ENCODE measurements at places on chromosomes 11 and 22.

DNA sequence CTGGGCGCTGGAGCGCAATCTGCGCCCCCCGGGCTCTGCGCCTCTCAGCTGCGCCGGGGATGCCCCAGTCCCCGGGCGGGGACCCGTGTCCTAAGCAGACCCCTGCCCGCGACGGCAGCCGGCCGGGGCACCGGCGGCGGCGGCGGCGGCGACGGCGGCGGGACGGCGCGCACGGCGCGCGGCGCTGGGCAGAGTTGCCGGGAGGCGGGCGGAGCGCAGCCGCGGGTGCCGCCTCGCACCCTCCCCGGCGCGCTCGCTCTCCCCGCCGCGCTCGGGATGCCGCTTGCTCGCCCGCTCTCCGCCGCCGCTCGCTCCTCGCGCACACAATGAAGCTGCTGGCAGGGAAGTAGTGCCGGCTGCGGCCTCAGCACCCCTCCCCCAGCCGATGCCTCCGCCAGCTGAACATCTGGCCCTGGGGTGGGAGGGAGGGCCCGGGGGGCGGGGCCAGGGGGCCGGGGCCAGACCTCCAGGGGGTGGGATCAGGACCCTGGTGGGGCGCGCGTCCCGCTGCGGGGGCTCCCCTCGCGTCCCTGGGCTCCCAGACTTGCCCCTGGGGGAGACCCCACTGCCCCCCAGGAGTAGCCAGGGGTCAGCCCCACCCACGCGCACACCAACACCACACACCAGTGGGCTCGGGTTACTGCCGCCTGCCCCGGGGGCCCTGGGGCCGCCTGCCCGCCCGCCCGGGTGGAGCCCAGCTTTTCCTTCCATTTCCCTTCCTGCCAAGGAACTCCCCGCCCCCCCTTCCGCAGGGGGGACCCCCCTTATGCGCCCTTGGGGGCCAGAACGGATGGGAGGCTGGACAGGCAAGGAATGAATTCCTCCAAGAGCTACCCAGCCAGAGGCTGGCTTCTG, at the start of gene RCOR2:
Gene RCOR2, minus strand, starts transcription at position 328 of the 855 bp plus-strand sequence. CDS start 708 bp downstream, outside the sequence.
- DNase-seq, result peak; percentile 87

DNA sequence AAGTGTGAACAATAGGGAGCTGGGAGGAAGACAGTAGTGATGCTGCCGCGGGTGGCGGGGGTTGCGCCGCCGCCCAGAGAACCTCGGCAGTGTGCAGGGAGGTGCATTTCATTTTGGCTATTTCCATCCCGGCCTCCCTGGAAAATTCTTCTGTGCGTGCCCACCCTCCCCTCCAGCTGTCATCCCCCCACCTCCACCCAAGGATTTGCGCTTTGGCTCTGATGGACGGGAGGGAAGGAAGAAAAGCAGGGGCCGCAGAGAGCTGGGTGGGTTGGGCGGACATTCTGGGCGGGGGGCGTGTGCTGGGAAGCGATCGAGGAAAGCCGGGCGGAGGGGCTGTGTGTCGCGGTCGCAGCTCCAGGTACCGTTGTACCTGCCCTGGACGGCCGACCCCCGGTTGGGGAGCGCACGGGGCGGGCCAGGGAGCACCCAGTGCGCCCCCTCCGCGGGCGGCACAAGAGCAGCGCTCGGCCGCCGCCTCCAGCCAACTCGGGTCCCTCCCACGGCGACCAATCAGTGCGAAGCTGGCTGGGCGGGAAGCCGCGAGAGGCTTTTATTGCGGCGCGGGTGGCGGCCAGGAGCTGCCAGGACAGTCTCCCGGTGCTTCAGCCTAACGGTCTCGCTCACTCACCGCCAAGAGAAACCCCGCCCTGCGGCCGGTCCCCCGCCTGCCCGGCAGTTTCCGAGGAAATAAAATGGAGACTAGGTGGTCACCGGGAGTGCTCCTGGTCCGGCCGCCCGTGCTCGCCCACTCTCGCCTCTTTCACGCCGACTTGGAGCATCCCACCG, 1.6 kb downstream of the NCAM1 start:
- DNase-seq, result peak; percentile 93

GRCh38 chr11:92482492-92483060, 258.0 kb downstream of the FAT3 start:
- no peak for DNase-seq

DNA sequence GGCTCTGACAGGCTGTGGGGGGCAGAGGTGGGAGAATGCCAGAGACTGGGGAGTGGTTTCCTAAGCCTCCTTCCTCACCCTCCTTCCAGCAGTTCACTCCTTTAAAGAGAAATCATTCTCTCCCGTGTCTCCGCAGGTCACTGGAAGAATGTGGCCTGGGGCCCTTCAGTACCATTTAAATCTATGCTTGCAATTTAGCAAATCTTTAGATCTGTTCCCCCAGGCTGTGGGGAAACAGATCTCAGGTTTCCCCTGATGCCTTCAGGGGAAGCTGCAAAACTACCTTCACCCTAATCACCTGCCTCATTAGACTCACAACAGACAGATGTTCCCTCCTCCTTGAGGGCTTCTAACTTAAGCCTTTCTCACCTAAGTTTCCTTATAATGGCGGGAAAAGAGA, 55.3 kb downstream of the KIRREL3 start:
- DNase-seq, result no peak

- DNase-seq, result no peak
These were observed 91.4 kb upstream of the SYN3 start for GRCh38 chr22:33149611-33150010.

DNA sequence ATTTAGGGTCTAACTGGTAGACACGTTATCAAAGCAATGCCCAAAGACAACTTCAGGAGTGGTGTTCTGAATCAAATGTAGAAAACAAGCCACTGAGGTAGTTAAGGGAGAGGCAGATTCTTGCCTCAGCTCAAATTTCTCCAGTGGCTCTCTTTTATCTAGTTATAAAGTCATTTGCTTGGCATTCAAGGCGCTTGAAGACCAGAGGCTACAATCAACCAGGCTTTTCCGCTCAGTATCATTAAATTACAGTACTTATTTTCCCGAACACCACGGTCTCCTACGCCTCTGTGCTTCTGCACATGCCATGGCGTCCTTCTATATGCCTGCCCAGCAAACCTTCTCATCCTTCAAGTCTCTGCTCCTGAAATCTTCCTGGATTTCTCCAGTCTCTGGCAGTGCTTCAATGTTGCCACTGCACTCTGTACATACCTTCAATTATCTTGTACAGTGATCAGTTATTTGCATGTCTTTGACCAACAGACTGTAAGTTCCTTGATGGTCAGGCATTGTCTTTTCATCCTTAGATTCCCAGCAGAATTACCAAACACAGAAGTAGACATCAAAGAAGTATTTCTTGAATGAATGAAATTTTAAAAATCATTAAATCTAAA, 1.4 kb downstream of the POGLUT3 start:
- peak; percentile 10 for DNase-seq

- peak; percentile 83 for DNase-seq
These were observed 3.4 kb upstream of the MOGAT2 start for GRCh38 chr11:75714211-75714610.

DNA sequence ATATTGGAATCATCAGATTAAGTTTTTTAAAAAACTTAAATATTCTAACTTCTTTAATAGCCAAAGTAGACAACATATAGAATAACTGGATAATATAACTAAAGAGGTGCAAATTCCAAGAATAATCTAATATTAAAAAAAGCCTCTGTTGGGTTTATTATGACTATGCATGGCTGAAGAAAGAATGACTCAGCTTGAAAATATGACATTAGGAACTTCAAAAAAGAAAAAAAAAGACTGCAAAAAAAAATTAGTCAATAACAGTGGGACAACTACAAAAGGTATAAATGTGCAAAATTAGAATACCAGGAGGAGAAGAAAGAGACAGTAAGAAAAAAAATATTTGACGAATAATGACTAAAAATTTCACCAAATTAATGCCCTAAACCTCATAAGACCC, 1178.0 kb downstream of the JRKL start:
- DNase-seq, result no peak

DNA sequence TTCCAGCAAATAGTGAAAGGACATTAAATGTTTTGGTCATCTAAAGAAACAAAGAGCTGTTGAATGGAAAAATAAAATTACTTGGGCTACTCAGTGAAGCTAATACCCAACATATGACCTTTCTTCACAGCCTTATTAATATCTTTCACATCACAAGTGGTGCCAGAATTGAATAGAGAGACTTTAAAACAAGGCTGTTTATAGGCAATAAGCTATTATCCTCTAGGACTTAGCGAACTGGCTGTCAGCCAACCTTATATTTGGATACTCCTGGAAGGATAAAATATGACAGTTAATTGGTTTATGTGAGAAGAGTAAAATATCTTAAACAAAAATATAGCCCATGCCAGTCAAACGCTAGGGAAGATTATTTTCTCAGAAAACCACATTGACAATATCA, 225.5 kb upstream of the BLID start:
- DNase-seq, result peak; percentile 74

DNA sequence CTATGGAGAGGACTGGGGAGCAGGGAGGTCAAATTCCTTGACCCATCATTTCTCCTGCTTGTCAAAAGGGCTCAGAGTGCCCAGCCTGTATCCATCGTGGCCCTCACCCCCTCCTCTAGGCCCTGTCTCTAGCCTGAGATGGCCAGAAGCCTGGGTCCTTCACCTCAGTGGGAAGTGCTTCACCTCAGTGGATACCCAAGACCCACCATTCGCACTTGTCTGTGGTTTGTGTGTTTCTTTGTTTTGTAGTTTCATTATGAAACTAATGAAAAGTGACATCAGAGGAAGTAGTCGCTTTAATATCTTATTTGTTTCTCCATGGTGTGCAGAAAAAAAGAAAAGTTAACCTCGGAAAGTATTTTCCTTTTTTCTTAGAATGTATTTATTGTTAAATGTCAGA, 194.0 kb upstream of the CADM1 start:
- DNase-seq, result no peak

DNA sequence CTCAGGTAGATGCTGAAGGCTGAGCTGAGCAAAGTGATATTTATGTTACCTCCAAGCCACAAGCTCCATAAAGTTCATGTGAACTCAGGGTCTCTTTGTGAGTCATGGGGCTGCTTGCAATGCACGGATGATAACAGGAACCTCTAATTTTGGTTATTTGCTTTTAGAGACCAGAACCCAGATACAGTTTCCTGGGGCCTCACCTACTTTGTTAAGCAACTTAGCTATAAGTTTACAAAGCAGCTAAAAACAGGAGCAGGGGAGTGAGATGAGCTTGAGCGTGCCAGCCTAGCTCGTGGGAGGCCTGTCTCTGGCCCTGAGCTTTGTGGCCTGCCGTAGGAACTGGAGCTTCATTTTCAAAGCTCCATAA, 29.2 kb downstream of the SREBF2 start:
- no peak for DNase-seq

GRCh38 chr11:32311346-32312065, 123.8 kb downstream of the WT1 start:
- no peak for DNase-seq

- no peak for DNase-seq
These were observed 1.2 kb downstream of the EPS8L2 start for GRCh38 chr11:706957-707816.

DNA sequence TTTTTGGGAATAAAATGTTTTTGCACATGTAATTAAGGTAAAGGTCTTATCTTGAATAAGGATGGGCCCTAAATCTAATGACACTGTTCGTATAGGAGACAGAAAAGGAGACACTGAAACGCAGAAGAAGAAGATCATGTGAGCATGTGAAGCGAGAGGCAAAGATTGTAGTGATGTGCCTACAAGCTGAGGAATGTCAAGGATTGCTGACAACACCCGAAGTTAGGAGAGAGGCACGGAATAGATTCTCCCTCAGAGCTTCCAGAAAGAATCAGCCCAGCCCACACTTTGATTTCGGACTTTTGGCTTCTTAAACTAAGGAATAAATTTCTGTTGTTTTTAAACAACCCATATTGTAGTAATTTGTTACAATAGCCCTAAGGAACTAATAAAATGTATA, 4.1 kb upstream of the BLID start:
- no peak for DNase-seq

GRCh38 chr11:71244116-71244810, 8.1 kb downstream of the SHANK2 start:
- no peak for DNase-seq

DNA sequence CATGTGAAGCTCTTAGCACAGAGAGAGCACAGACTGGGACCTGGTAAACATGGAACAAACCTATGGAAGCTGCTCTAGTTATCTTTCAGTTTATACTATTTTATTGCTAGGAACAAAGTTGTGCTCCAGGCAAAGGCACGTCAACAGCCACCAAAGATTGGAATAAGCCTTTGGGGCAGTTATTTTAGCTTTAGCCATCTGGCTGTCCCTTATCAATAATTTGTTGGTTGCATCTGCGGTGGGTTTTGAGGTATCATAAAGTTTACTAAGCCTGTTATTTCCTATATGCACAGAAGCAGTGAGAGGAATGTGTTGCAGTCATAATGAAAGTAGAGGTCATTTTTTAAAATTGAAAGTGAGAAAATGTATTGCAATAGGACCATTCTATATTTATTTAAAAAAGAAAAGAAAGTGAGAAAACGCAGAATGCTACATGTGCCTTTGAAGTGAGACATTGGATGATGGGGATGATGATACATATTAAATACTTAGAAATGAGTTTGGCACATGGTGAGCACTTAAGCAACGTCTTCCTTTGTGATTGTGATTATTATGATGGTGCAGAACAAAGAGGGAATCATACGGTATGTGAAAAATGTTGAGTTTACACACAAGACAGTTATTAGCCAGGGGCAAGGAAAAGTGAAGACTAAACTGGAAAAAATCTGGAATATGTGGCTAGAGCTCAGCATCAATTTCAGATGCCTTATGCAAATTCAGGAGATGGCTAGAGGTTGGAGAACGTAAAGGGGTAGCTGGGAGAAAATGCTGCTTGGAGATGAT, 58.3 kb downstream of the PRR5L start:
- no peak for DNase-seq

DNA sequence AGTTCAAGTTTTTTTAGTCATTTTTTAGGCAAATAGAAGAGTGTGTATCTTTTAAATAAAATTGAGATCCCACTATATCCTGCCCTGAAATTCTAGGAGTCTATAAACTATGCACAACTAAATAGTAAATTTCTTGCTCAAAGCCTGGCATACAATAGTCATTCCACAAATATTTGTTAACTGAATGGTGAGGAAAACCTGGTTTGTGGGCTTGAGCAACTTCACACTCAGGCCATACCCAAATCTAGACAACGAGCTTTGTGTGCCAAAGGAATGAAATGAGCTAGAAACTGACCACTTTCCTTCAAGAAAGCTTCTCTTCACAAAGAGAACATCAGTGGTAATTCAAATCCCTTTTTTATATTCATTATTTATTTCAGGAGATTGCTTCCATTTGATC, 39.6 kb upstream of the AMOTL1 start:
- no peak for DNase-seq

GRCh38 chr11:61056981-61057380, 45.3 kb upstream of the CD5 start:
- no peak for DNase-seq
